ENCODE measurements at places on chromosomes 13 and 19.

GRCh38 chr19:23287620-23288019 is 37.4 kb upstream of the ZNF724 start:
- no peak for DNase-seq

DNA sequence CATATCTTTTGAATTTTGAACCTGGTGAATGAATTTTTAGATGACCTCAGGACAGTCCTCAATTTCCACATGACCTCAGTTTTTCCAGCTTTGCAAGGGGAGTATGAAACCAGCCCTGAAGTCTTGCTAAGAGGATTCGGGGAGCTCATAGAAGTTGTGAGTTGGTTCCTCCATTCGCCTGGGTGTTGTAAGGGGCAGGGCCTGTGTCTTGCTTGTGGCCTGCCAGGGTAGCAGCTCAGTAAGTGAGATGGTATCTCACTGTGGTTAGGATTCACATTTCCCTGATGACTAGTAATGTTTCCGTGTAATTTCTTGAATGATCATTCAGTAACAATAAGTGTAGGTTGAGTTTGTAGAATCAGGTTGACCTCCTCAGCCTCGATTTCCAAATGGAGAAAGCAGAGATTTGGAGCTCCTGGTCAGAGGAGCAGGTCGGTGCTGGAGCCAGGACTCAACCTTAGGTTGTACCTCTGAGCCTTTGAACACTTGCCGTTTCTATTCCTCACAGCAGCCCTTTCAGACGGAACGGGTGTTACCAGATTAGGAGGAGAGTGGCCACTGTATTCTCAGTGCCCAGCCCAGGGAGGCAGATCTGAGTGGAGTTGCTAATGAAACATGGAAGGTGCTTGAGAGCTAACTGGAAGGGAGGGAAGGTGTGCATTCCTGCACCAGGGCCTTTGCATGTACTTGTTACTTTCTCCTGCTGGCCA is 14.6 kb downstream of the NACC1 start:
- no peak for DNase-seq

GRCh38 chr19:10230173-10230860 is 814 bp downstream of the S1PR2 start:
- DNase-seq: no peak

- no peak for DNase-seq
Measured at GRCh38 chr13:85729296-85729695, 69.9 kb downstream of the SLITRK6 start.

DNA sequence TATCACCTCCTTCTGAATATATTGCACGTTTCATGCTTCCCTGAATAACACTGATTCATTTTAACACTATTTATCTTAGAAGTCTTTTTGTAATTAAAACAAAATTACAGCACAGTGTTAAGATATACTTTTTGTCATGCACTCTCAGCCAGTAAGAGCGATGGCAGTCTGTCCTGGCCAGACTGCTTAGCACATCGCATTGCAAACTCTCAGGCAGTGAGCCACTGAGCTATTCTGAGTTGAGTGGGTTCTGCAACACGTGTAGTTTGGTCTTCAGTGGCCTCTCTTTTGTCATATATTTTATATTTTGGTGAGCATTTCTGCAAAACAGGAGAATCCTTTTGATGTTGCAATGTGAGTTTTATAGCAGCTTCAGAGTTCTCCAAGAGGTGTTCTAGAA is 332.1 kb downstream of the HS6ST3 start:
- no peak for DNase-seq

DNA sequence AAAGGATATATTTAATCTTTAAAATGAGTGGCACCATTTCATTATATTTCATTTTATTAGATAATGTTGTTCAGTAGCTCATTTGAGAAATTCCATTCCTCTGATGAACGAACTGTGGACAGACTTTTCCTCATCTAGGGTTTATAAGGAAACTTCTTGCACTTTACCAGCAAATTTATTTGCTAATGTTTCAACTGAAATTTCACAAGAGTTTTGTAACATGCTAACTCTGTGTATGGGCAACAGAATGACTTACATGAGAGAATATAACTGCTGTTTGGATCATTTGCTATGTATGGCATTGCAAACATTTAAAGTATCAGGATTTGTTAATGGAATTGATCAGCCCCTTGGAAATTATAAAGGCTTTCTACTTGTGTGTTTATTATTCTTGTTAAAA is 3.7 kb upstream of the IRS2 start:
- DNase-seq: no peak

- no peak for DNase-seq
Measured at GRCh38 chr19:48651683-48652048, 5.7 kb upstream of the CA11 start.

- DNase-seq: peak; percentile 15
Measured at GRCh38 chr19:6227936-6228325, 51.8 kb downstream of the MLLT1 start.

DNA sequence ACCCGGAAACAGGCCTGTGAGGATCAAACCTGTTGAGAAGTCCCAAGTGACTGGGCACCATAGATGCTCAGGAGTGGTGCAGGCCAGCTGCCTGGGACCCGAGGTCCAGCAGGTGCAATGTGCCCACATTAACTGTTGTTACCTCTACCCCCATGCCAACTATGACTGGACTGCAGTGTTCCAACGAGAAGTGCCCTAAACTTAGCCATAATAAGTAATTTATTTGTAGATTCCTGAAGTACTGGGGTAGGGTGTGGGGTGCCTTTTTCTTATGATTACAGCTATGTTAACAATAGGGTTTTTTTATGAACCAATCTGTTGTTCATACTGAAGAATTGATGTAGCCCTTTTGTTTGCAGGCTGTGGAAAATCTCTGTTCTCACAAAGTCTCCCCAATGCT is 9.2 kb downstream of the CUL4A start:
- no peak for DNase-seq

GRCh38 chr19:40717880-40718773 is 1.2 kb downstream of the ITPKC start:
- no peak for DNase-seq

DNA sequence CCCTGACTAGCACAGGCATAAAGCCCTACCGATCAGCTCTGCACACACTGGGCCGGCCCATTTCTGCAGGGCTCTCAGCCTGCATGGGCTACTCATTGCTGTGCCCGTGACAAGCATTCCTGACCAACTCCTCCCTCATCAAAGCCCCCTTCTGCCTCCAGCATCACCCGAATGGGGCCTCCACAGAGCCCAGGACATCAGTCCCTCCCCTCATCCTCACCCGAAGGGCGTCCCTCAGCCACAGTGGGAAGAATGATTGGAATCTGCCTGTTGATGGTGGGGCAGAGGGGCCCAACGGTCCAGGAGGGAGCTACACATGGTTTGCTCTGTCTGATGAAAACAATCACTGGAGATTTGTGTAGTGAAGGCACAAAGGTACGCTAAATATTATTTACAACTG is 43.8 kb downstream of the SERP2 start:
- no peak for DNase-seq

DNA sequence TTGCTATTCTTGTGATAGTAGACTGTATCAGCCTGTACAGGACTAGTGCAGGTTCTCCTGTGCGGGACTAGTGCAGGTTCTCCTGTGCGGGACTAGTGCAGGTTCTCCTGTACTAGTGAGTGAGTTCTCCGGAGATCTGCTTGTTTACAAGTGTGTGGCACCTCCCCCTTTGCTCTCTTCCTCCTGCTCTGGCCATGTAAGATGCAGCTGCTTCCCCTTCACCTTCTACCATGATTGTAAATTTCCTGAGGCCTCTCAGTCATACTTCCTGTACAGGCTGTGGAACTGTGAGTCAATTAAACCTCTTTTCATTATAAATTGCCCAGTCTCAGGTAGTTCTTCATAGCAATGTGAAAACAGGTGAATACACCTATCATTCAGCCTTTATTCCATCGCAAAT is 289.6 kb downstream of the TEX29 start:
- DNase-seq: no peak

GRCh38 chr13:106589716-106590115 is 21.8 kb upstream of the ARGLU1 start:
- DNase-seq: no peak

DNA sequence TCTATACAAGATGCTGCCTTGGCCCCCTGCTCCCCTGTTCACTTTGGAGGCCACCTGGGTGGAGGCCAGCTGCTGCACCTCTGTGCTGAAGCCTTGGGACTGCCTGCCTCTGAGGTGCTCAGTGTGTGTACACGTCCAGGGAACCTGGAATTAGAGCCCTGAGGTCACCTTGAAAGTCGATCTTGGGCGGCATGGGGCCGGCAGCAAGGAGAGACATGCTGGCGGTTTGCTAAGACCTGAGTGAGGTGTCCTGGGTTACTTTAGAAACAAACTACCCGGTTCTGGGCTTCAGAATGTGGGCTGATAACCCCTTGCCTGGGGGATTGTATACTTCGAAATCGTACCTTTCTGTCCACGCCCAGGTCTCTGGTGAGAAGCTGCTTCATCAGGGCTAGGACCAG is 25.5 kb downstream of the TSSK6 start:
- DNase-seq: no peak

DNA sequence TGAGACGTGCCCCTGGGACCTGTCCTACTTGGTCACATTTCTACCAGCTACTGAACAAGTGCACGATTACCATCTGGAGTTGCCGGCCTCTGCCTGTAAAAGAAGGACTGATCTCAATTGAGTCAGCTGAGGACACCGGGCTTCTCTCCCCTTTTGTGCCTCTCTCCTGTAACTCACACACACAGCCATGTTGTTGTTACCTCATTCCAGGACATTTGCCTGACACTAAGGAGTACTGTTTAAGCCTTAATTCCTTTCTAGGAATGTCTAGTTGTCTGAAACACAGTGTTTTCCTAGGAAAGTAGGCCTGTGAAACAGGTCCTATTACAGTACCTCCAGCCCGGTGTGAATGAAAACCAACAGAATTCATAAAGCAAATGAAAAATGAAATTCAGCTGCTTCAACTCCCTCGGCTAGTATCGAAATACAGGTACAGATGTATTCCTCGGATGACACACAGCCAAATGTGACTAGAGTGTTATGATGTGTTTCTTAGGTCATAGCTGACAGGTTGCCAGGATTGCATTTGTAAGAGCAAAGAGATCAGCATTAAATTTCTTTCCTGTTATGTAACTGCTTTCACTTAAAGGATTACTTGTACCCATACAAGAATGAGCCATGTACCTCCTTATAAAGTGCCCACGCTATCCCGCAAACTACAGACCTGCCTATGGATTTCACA is 152.0 kb upstream of the IRS2 start:
- DNase-seq: no peak

GRCh38 chr13:60275208-60275607 is 111.5 kb upstream of the DIAPH3 start:
- DNase-seq: no peak

DNA sequence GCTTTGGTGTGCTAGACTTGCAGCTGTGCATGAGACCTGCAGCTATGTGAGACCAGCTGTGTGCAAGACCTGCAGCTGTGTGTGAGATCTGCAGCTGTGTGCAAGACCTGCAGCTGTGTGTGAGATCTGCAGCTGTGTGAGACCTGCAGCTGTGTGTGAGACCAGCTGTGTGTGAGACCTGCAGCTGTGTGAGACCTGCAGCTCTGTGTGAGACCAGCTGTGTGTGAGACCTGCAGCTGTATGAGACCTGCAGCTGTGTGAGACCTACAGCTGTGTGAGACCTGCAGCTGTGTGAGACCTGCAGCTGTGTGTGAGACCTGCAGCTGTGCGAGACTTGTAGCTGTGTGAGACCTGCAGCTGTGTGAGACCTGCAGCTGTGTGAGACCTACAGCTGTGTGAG is 6.7 kb upstream of the DCUN1D2 start:
- no peak for DNase-seq

DNA sequence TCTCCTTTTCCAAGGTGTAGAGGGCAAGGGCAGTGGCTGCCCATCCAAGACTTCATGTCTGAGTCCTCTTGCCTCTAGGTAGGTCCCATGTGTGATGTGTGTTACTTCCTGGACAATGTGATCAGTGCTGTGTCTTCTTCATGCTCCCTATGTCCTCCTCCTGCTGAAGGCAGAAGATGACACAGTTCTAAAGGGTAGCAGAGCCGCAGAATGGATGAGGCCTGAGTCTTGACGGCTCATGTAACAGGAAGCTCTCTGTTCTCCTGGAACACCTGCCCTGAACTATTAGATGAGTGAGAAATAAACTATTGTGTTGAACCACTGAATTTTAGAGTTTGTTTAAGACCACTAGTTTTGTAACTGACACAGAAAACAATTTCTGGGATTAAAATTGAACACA is 165.9 kb downstream of the NDFIP2 start:
- no peak for DNase-seq

DNA sequence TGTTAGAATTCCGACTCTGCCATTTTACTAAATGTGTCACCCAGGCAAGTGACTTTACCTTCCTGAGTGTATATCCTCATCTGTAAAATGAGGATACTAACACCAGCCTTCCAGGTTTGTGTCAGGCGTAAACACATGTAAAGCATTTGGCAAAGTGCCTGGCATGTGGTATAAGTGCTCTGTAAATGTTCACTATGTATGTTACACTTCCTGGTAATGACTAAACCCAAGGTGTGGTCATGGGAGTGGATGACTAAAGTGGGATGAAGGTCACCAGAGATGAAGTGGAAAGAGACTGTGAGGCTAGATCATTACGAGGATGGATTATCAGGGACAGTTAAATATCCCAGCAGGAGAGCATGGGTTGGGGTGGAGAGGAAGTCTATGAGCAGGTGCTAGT is 25.6 kb downstream of the DEDD2 start:
- DNase-seq: no peak

- DNase-seq: no peak
Measured at GRCh38 chr13:48043789-48044503, 6.4 kb downstream of the NUDT15 start.

GRCh38 chr13:31970231-31970930 is 61.2 kb upstream of the FRY start:
- no peak for DNase-seq

GRCh38 chr19:2573916-2574315 is 98.0 kb downstream of the GADD45B start:
- DNase-seq: no peak

DNA sequence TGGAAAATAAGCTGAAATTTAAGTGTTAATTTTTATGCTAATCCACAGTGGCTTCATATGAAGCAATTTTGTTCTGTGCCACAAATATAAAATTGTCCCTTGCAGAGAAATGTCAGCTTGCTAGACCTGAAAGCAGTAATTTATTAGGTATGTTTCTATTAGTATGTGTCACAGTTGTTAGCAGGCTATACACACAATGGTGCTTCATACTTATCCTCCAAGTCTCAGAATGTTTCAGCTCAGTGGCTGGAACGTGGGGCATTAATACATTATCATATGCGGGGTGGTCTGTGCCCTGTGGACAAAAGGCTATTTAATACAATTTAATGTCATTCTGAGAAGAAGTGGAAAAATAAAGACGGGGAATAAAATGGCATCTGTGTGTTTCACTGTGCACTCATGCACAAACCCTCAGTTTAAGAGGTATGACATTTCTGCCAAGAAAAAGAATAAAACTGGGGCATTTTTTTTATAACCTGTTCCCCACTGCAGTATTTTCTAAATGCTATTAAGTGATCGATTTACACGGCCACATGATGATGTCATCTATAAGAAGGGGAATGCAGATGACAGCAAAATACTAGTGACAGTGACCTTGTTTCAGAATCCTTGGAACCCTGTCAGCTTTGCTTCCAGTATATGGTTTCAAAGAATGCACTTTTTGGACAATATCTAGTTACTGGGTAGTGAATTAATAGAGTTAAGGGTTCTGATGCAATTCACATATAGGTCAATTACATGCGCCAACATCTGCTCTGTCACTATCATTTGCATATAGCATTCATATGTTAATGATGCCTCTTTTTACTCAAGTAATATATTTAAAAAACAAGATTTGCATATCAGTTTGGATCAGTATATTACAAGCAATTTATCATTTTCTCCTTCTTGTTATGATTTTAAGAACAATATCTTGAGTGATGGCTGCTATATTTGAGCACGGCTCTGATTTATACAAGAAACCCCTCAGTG is 21.2 kb upstream of the ZNF536 start:
- DNase-seq: no peak
